ENCODE measurements at places on chromosomes 4 and X.

DNA sequence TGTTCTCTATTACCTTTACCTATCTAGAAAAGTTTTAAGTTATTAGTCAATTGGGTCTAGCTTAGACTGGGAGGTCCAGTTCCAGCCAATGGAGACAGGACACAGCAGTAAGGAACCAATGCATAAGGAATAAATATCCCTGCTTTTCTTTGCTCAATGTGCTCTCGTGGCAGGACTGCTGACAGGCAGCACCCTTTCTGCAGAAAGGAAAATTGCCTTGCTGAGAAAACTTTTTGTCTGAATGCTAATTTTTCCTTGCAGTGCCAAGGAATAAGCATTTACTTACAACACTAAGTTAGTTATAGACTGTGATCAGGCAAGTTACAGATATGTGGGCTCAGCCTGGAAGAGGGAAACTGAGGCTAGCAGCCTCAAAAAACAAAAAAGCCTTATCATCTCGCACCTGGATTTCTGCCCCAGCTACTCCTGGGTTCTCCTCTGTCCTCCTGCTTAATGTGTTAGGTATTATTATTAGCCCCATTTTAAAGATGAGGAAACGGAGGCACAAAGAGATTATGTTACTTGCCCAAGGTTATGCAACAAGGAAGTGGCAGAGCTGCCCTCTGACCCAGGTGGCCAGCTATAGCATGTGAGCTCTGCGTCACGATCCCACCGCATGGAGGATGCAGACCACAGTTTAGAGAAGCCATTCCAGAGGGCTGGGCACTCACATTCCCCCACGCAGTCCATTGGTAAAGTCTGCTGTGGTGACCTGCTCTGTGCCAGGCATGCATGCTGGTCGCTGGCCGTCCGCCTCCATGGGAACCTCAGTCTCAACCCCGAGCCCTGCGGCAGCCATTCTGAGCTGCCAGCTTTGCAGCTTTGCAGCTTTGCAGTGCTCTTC, 40.5 kb upstream of the C4orf50 start:
- no peak for DNase-seq

DNA sequence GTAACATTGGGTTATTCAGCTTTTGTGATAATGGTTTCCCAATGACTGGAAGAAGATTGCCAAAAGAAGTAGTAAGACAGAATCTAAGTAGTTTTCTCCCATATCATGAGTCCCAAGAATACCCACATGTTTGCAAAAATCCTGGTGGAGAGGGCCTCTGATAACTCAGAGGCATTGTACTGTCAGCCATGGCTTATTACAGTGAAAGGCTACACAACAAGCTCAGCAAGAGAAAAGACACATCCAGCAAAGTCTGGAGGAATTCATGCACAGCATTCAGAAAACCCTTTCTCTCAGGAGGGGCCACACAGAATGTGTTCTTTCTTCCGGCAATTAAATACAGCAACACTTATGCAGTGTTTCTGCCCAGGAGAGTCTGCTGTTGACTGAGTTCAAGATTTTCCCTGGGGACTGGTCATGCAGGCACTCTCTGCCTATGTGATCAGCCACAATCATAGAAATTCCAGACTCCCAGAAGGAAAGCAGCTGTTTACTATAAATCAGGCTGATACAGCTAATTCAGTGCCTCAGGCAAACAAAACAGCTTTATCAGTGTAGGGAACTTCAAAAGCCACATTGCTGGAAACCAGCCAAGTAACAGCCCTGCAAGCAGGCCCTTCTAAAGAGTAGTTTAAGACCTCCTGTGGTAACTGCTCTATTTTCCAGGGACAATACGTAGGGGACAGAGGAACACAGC, 937.1 kb downstream of the CCSER1 start:
- no peak for DNase-seq

DNA sequence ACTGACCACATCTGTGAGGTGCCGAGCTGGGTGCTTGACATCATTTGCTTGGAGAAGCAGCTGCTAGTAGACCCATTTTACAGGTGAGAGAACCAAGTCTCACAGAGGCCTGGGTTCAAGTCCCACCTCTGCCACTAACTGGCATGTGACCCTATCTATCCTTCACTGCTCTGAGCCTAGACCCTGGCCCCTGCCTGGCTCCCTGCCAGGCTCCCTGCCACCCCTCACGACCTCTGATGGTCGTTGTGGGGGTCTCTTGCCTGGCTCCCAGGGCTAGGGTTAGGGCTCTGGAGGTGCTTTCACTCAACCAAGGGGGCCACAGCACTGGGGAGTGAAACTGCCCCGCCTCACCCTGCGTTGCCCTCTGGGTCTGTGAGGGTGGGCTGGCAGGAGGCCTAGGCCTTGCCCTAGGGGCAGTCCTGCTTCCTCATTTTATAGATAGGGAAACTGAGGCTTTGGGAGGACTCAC, 7.2 kb upstream of the ADD1 start:
- no peak for DNase-seq

DNA sequence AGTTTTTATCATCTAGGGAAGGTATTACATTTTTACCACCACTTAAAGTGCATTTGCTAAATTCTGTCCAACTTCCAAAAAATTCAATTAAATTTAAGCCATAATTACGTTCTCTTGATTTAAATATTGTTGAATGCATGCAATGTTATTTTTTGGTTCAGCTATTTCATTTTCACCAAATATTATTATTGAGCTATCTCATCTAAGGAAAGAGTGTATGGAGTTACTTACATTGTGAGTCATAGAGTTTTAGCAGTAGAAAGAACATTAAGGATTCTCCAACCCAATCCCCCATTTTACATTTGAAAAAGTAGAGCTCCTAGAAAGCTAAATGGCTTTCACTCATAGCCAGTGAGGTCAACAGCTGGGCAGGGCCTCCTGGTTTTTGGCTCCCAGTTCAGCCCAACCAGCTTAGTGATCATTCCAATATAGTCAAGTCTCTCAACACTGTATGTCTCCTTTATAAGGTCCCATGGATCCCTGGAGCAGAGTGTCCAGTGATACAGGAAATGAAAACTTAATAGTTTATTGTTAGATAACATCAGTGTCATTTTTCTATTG, 60.5 kb downstream of the NDNF start:
- no peak for DNase-seq

DNA sequence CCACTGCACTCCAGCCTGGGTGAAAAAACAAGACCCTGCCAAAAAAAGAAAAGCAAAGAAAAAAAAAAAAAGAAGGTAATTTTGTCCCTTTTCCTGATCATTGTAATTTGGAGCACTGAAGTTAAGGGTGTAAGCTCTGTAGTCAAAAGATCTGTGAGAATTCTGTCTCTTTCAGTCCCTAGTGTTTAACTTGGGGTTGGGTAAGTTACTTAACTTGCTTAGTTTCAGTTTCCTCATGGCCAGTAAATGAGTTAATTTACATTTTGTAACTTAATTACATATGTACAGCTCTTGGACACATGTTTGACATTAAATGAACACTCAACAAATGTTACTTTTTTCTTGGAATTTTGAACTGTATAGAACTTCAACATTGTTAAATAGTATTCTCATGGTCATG, 10.9 kb upstream of the UBE2K start:
- no peak for DNase-seq

Measured in activated CD4-positive, alpha-beta memory T cell treated with anti-CD3 and anti-CD28 coated beads, Interleukin-2, amount 10 ng/mL, durations not matched to agents 7 days and 5 days (primary cell).